Neural crest cell (in vitro differentiated cells): ENCODE measurements at places on chromosomes 2 and 18.

GRCh38 chr2:8494589-8494988, 187.3 kb upstream of the ID2 start:
- no peak for DNase-seq

GRCh38 chr2:174085781-174086180, 120.6 kb upstream of the SP3 start:
- no peak for DNase-seq

DNA sequence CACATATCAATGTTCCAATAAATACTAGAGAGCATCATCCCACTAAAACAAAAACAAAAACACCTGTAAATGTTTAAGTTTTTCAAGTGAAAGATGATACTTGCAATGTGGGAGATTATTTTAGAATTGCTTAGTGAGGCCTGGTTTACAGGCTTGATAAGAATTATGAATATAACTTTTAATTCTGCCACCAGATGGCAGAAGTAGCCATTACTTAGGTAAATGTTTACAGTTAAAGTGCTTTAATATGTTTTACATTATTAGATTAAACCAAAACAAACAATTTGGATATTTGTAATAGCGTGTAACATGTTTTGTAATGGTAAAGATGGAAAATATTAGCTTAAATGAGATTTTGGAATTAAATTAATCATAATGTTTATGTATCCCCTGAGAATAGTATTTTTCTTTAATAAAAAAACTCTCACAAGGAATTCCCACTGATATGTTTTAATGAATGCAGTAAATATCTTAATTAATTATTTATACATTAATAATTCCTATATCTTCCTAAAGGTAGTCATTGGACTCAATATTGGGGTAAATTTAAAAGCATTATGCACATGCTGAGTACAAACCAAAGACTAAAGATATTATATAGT, 522.0 kb downstream of the SPAG16 start:
- no peak for DNase-seq

DNA sequence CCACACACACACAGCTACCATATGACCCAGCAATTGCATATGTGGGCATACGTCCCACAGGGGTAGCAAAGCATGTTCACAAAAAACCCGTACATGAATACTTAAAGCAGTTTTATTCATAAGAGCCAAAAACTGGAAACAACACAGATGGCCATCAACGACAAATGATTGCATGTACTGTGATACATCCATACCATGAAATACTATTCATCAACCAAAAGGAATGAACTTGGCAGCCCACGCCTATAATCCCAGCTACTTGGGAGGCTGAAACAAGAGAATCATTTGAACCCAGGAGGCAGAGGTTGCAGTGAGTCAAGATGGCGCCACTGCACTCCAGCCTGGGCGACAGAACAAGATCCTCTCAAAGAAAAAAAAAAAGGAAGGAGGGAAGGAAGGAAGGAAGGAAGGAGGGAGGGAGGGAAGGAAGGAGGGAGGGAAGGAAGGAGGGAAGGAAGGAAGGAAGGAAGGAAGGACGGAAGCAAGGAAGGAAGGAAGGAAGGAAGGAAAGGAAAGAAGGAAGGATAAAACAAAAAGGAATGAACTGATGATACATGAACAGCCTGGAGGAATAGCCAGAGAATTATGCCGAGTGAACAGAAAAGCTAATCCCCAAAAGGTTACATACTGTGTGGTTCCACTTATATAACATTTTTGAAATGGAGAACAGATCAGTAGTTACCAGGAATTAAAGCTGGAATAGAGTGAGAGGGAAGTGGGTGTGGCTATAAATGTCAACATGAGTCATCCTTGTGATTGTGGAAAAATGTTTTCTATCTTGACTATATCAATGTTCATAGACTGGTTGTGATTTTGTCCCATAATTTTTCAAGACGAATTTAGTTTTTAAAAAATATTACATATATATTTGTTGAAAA, 19.6 kb upstream of the YPEL5 start:
- no peak for DNase-seq

GRCh38 chr18:23266717-23267446, 131.6 kb downstream of the CABLES1 start:
- DNase-seq = no peak

DNA sequence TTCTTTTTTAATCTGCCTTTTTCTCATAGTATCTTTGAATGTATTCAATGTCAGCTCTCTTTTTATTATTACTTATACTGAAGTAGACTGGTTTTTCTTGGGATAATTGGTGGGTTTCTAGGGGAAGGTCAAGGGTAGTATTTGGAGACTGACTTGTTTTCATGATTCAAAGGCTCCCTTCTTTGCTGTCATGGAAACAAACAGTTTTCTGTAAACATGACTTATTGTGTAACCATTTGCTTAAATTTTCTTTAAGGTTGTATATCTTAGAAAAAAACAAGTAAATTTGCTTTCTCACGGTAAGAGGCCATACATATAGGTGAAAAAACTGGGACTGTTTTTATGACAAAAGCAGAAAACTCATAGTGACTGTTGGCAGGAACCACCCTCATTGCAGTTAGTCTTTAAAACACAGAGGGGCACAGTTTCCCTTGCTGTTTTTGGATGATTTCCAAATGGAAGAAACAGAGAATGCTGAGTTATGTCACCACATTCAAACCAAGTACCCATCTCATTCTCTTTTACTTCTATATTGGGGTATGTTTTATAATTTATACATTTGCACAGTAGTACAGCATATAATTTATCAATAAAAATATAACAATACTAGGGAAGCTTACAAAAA, 5.8 kb upstream of the RDH14 start:
- DNase-seq = no peak

- DNase-seq = no peak
Measured at GRCh38 chr2:213069531-213069930, 81.9 kb downstream of the IKZF2 start.

- no peak for DNase-seq
Measured at GRCh38 chr2:100834221-100834620, 14.3 kb downstream of the NPAS2 start.

DNA sequence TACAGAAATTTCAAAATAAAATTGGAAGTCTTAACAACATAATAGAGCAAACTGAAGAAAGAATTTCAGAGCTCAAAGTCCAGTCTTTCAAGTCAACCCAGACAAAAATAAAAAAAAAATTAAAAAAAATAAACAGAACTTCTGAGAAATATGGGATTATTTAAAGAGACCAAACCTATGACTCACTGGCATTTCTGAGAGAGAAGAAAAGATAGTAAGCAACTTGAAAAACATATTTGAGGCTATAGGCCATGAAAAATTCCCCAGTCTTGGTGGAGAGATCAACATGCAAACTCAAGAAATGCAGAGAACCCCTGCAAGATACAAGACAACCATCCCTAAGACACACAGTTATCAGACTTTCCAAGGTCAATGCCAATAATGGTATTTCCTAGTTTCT, 167.4 kb downstream of the RNF144A start:
- no peak for DNase-seq

- DNase-seq = no peak
Measured at GRCh38 chr2:140567734-140568133, 1563.1 kb downstream of the LRP1B start.

DNA sequence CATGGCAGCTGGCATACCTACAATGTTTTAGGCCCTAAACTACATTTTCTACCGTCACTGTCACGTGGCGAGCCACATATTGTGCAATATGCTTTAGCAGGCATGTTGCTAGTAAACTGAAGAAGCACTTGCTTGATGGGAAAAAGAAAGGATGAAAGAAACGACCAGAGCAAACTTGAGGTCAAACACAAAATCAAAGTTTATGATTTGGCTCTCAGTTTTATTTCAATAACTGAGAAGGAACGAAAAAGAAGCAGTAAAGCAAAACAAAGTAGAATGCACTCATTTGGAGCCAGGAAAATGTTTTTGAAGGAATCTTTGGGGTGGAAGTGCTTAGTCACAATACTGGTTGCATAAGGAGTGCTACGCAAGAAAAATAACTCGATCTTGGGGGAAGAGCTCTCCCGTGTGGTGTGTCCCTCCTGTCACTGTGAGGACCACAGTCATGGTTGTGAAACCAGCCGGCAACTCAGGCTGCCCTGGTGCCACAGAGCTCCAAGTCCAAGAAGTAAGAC, 349.8 kb downstream of the RBM43 start:
- no peak for DNase-seq

GRCh38 chr2:190657474-190658255, 8.8 kb downstream of the NAB1 start:
- DNase-seq = no peak

DNA sequence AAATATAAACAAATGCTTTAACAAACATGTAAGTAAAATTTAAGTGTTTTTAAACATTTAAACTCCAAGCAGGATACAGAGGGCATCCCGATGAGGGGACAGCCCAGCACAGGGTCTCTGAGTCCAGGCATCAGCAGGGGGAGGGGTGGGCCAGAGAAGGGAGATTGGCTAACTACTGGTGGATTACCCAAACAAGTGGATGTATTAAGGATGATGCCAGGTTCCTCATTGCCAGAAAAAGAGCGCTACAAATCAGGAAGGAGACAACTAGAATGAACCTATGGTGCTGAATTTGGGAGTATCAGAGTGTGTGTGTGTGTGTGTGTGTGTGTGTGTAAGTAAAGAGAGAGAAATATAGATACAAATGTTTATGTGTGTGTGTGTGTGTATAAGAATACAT, 162.0 kb upstream of the RMP24 start:
- no peak for DNase-seq

GRCh38 chr18:78862395-78862794, 117.2 kb upstream of the SALL3 start:
- DNase-seq = no peak

GRCh38 chr2:65357959-65358294, 74.5 kb downstream of the SPRED2 start:
- no peak for DNase-seq
